ENCODE measurements at places on chromosomes 12 and 14.

- DNase-seq, result no peak
Measured at GRCh38 chr12:62032870-62033269, 227.3 kb upstream of the USP15 start.

- no peak for DNase-seq
Measured at GRCh38 chr14:20667957-20668356, 16.4 kb upstream of the RNASE4 start.

DNA sequence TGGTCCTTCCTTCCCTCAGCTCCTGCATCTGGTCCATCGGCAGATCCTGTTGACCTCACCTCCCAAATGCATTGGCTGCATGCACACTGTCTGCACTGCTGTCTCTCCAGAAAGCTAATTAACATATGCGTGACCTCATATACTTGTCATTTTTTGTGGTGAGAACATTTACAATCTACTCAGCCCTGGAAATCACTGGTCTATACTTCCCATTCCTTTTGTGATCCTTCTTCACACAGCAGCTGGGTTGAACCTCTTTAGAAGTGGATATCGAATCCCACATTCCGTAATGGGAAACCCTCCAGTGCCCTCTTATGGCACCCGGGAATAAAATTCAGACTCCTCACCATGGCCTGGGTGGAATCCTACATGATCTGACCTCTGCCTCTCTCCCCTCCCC, 45.0 kb downstream of the SMOC1 start:
- no peak for DNase-seq

GRCh38 chr12:68532204-68532886, 78.4 kb upstream of the RAP1B start:
- DNase-seq, result no peak

- DNase-seq, result no peak
Measured at GRCh38 chr14:93012951-93013719, 90.2 kb downstream of the CHGA start.

- DNase-seq, result no peak
Measured at GRCh38 chr14:57254884-57255283, 13.8 kb downstream of the EXOC5 start.

DNA sequence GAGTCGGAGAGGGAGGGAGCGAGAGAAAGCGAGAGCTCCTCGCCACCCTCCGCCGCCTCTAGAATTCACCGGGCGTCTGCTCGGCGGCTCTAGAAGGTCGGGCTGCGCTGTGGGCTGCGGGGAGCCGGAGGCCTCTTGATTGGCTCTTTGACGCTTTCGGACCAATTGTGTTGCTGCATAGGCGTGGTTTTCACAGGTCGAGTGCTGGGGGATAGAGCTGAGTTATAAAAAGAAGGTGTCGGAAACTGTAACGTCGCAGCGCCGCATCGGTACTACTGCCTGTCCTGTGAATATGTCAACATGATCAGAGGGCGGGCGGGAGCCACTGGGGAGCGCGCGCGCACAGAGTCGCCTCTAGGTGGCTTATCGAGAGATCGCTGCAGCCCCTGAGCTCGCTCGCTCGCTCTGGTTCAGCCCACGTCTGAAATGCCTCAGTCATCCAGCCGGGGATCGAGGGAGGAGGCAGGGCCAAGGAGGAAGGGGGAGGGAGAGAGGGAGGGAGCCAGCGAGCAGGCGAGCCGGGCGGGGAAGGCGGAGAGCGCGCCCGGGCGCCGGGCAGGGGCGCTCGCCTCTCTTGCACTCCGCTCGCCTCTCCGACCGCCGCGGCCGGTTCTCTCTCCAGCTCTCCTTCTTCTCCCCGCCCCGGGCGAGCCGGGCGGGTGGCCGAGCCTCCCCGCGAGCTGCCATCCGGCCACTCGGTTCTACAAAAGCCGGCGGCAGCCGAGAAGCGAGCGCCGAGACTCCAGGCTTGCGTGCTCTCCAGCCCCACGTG, at the start of gene TBX3:
TBX3 (minus strand) TSS at position 78 of the 772 bp plus-strand sequence. CDS start 975 bp downstream, outside the sequence.
- DNase-seq, result no peak

DNA sequence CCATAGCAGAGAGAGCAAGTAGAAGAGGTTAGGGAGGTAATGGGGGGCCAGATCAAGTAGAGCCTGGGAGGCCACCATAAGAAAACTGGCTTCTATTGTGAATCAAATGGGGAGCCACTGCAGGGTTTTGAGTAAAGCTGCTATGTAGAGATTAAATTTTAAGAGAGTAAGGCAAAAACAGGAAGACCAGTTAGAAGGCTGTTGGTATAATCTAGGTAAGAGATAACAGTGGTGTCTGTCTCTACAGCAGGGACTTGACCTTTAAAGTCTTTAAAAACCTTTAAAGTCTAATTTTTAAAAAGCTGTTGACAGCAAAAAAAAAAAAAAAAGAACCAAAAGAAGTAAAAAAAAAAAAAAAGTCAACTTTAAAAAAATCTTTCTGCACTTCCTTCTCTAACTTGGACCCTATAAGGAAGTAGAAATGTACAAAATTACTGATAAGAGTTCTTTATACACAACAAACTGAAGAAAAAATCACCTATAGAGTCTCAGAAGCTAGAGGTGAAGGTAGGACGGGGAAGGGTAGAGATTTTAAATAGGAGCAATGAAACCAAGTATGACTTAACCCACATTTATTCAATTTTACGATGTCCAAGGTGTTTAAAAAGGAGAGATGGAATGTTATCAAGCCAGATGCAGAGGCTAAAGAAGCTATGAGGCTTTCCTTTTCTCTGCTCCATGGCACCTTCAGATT, 26.1 kb downstream of the SGPP1 start:
- no peak for DNase-seq

DNA sequence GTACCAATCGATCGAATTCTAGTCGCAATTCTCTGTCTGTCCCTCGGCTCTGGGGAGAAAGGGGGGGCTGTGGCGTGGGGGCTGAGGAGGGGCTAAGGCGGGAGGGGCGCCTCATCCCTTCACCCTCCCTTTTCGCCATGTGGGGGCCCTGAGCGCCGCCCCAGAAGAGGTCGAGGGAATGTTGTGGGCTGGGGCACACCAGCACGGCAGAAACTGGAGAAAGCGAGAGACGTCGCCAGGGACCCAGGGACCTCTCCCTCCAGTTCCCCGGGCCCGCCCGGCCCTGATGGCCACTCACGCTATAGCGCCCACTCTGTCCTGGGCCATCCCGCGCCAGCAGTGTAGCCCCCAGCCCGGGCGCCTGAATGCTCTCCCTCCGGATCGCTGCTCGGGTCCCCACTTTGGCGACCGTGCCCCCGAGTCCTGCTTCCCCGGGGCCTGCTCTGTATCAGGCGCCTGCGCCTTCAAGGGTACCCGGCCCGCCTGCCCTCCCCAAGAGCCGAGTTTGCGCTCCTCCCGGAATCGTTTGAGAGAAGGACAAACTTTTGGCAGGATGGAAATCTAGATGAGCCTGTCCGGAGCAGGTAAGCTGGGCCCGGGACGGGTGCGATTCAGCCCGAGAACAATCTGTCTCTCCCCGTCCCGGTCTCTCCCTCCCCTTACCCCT, 62.6 kb downstream of the SMUG1 start:
- no peak for DNase-seq

DNA sequence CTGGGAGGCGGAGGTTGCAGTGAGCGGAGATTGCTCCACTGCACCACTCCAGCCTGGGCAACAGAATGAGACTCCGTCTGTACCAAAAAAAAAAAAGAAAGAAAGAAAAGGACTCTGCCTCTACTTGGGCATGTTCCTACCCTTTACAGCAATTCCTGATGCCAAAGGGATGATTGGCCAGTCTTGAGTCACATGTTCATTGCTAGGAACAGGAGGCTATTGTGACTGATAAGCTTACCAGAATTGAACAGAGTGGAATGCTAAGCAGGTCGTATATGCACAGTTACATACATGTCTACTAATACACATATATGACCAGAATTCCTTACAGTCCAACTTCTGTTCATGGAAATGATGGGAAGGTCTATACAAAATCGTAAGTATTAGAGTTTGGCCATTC, 34.3 kb downstream of the KLHDC1 start:
- no peak for DNase-seq

GRCh38 chr12:50246873-50247612, 36.3 kb downstream of the LIMA1 start:
- DNase-seq, result no peak

DNA sequence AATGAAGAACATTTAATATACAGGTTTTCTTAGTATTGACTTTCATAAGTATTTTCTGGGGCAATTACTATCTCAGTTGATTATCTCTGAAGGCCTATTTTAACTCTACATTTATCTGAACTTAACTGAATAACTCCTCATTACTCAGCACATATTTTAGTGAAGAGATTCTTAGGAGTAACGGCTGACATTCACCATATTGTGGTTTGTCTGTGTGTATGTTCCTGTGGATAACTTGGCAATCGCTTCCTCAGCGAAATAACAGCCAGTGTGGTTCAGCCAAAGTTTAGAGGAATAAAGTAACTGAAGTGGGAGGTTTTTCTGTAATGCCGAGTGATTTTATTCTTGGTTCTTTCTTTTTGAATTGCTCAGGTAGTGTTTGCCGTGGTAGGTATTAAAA, 168.0 kb downstream of the RAD51B start:
- no peak for DNase-seq

DNA sequence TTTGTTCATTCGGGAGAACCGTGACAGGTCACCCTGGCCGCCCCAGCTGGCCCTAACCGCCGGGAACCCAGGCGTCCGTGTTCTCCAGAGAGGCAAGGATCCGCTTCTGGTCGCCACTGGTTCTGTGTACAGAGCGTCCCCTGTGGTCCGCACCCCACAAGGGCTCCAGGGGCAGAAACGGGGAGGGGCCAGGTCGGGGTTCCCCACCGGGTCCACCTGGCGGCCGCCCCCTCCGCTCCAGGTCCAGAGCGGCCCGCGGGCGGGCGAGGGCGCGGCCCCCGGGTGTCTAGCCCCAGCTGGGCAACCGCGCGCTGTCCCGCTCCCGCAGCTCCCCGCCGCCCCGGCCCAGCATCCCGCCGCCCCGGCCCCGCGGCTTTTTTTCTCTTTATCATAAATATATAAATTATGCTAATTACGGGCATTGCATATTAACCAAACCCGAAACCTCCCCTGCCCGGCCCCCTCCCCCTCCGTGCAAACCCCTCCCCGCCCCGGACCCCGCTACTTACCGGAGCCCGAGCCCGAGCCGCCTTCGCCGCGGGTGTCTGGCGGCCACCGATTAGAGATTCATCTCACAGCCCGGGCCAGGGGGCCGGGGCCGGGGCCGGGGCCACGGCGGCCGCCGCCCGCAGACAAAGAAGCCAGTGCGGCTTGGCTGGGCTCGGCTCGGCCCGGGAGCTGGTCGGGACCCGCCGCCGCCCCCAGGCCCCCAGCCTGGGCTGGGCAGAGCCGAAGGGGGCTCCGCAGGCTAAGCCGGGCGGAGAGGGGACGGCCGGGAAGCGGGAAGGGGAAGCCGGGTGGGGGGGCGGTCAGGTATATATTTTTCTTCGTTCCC, 512 bp downstream of the POU6F1 start:
- DNase-seq, result peak; percentile 33

DNA sequence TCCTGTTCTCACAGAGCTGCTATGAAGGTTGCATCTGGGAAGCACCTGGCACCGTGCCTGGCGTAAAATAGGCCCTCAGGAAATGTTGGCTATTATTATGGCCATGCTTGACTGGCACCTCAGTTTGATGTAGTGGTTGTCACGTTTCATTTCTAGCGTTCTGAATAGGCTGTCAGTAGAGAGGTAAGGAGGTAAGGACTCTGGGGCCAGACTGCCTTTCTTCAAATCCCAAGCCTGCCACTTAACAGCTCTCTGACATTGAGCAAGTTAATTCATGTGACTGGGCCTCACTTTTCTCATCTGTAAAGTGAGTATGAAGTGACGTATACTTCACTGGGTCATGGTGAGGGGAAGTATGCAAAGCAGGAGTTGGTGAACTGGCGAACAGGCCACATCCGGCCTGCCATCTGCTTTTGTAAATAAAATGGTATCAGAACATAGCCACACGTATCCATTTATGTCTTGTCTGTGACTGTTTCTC, 196.2 kb downstream of the CACNA1C start:
- DNase-seq, result no peak

GRCh38 chr12:3456809-3457208, 34.2 kb upstream of the PRMT8 start:
- no peak for DNase-seq

DNA sequence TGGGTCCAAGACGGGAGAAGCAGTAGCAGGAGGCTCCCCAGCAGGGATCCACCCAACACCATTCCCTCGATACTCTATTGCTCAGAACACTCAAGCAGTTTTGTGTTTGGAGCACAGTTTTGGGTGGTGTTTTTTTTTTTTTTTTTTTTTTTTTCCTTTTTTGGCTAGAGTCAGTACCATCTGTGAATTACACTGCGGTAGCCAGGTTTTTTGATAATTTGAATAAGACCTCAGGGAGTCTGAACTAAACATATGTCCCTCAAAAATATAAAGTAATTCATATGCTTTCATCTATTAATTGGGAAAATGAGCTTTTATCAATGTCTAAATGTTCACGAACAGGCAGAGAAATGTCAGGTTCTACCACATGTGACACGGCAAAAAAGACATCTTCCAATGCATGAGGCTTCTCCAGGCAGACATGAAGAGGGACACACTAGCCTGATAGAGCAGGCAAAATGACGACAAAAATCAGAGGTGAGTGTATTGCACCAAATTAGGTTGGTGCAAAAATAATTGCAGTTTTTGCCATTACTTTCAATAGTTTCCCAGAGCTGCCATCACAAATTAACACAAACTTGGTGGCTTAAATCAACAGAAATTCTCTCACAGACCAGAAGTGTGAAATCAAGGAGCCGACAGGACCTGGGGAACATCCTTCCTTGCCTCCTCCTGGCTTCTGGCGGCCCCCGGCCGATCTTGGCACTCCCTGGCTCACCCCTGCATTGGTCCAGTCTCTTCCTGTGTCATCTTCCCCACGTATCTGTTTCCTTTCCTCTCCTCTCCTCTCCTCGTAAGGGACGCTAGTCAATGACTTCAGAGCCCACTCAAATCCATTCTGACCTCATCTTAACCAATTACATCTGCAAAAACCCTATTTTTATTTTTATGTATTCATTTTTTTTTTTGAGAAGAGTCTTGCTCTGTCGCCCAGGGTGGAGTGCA, 33.9 kb downstream of the FOXN3 start:
- no peak for DNase-seq

GRCh38 chr12:26280869-26281268, 85.5 kb downstream of the SSPN start:
- no peak for DNase-seq

GRCh38 chr14:104218361-104219180, 80.2 kb downstream of the KIF26A start:
- DNase-seq, result no peak

- no peak for DNase-seq
Measured at GRCh38 chr12:87756721-87757120, 272.5 kb downstream of the C12orf50 start.

All from central memory CD8-positive, alpha-beta T cell (primary cell).